ENCODE measurements at places on chromosomes 2 and 18.

DNA sequence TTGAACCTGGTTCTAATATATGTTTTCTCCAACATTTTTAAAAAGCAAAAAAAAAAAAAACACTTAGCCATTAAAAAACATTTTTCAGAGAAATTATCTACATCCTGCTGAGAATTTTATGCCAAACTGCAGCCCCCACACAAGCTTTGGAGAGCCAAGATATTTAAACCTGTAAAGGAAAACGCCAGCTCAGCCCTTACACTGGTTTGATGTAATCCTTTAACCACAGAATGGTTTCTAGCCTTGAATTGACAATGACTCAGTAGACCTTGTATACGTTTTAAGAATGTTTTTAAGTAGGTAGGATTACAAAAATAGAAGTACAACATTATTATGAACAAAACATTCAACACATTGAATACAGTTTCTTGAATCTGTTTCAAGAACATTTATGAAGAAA lies 113.6 kb downstream of the BABAM2 start:
- no peak for DNase-seq

DNA sequence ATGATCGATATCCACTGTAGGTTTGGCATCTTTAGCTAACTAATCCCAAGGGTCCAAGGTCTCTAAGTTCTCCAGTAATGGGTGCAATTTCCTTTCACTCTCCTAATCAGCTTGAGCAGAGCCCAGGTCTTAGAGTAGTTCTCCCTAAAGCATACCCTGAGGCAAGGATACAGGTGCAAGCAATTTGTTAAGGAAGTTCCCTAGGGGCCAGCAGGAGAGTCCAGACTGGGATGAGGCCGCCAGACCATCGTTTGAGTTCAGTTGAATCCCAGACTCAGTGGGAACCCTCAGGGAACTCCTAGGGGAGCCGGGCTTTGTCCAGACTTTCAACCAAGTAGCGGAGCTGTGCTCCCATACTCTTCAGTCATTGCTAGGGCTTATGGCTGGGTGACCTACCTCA lies 835.4 kb upstream of the CDH2 start:
- no peak for DNase-seq

DNA sequence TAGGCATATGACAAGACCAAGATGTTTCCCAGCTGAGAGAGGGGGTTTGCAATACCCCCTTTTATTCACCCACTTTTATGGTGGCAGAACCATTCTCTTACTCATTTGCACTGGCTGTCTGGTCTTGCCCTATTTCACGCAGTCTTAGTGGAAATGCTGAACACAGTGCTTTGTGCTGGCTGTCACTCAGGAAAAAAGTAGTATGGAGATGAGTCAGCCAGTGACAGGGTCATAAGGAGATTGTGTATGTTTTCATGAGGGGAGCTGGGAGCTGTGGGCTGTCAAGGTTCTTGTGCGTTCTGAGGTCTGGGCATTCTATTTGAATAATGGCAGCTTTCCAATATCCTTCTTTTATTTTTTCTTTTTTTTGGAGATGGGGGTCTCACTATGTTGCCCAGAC lies 10.9 kb upstream of the CNRIP1 start:
- no peak for DNase-seq

- DNase-seq = no peak
These were observed 99.0 kb upstream of the CHAC2 start for GRCh38 chr2:53668624-53669026.

GRCh38 chr2:100739735-100740432 lies 80.1 kb upstream of the NPAS2 start:
- DNase-seq = no peak

- no peak for DNase-seq
These were observed 59.9 kb upstream of the CERS6 start for GRCh38 chr2:168396131-168396530.

DNA sequence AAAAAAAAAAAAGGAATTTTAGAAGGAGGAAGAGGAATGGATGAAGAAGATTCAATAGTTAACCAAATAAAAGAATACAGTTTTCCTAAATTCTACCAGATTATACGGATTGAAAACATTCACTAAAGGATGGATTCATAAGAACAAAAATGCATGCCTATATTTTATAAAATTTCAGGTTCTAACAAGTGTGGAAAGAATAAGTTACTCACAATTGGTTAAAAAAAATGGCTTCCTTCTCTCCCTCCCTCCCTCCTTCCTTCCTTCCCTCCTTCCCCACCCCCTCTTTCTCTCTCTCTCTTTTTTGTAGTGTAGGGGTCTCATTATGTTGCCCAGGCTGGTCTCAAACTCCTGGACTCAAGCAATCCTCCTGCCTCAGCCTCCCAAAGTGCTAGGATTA lies 1.6 kb upstream of the TP53I3 start:
- no peak for DNase-seq

GRCh38 chr2:70956141-70956540 lies 20.4 kb downstream of the ATP6V1B1 start:
- DNase-seq = no peak

GRCh38 chr2:210287301-210287700 lies 27.7 kb downstream of the MYL1 start:
- no peak for DNase-seq

DNA sequence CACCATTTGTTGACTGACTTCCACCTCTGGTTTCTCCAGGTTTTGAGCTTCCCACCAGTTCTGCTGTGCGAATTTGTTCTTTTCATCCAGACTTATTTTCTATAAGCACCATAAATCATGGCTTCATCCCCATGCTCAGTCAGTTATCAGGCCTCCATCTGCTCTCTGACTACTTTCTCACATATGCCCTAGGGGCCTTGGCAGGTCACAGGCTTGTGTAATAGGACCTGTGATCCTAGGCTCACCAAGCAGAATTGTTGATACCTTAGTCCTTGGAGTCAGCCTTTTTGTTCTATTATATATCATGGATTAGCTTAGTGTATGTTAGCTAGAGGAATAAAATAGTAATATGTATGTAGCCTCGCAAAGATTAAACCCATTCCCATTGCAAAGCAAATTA lies 284.2 kb upstream of the TANK start:
- DNase-seq = no peak

DNA sequence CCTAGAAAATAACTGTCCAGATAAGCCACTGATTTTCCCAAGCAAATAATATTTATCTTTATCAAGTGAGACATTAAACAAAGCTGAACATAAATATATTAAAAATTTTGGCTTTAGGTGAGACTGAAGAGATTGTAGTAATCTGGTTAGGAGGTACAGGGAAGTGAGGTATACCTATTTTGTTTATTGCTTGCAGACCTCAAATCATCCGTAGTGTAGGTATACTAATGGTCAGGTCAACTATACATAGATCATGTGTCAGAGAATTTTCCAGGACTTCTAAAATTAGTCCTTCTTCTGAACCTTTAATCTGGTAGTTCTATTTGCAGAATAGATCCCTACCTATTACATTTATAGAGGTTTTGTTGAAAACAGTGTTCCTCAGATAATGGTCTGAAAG lies 41.5 kb downstream of the SP140 start:
- DNase-seq = no peak

GRCh38 chr18:5287854-5288253 lies 7.7 kb downstream of the ZBTB14 start:
- DNase-seq = no peak

- no peak for DNase-seq
These were observed 309.7 kb downstream of the GULP1 start for GRCh38 chr2:188601391-188601790.

GRCh38 chr2:66696886-66697285 lies 262.0 kb downstream of the MEIS1 start:
- DNase-seq = no peak

DNA sequence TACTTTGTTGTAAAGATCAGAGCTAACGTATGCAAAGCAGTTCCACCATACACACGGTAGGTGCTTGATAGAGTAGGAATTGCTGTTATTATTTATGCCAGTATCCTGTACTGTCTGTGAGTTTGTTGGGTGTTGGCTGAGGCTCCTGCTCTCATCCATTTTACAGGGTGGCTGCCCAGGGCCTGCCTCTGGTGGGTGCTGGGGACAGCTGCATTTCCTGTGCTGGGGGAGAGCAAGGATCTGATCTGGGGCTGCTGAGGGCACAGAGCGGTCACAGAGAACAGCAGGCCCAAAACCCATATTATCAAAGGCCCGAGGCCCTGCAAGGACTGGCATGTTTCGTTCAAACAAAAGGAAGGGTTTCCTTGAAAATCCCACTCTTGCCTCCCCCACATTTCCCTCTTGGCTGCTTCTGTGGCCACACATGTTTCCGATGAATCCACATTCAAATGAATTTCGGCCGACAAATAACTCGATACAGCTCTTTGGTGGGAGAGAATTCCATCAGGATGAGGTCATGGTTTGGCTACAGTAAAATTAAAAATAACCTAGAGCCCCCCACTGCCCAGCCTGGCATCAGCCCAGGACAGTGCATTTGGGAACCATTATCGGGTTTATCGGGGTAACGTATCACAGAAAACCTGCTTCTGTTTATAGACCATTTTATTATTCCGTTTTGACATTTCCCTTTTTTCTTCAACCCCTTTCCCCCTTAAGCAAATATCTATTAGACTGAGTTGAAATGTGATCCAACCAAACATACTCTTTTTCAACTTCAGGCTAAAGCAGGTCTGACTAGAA lies 143.4 kb downstream of the CYRIA start:
- no peak for DNase-seq

GRCh38 chr2:21393173-21393572 lies 269.4 kb downstream of the TDRD15 start:
- DNase-seq = no peak

DNA sequence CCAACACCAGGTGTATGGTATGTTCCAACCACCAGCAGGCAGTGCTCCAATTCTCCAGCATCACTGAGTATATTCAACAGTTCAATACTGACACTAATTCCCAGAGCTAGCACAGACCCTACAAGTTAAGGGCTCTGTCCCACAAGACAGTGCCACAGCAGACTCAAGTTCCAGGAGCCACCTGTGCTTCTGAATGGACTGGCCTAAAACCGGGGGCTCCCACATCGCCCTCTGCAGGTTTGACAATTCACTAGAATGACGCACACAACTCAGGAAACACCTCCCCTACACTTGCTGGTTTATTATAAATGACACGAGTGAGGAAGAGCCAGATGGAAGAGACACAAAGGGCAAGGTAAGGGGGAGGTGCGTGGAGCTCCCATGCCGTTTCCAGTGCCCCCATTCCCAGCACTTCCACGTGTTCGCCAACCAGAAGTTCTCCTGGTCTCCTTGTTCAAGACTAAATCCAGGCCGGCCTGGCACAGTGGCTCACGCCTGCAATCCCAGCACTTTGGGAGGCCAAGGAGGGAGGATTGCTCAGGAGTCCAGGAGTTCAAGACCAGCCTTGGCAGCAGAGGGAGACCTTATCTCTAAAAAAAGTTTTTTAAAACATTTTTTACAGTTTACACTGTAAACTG lies 12.2 kb upstream of the ATP6V1B1 start:
- DNase-seq = no peak

DNA sequence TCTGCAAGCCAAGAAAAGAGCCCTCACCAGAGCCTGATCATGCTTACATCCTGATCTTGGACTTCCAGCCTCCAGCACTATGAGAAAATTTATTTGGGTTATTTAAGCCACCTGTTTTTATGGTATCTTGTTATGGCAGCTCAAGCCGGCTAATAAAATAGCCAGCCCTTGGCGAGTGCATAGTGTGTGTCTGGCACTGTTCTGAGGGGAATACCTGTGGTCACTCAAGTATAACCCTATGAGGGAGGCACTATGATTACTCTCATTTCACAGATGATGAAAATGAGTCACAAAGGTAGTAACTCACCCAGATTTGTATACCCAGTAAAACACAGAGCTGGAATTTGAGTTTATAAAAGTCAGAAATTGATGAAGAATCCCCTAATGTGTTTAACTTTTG lies 556.9 kb upstream of the SETBP1 start:
- DNase-seq = no peak

- DNase-seq = no peak
These were observed 88.9 kb downstream of the MBP start for GRCh38 chr18:77043541-77044280.

GRCh38 chr2:218445602-218446001 lies 26.7 kb downstream of the VIL1 start:
- no peak for DNase-seq

- no peak for DNase-seq
These were observed 127.4 kb downstream of the GBX2 start for GRCh38 chr2:236040600-236041328.

DNA sequence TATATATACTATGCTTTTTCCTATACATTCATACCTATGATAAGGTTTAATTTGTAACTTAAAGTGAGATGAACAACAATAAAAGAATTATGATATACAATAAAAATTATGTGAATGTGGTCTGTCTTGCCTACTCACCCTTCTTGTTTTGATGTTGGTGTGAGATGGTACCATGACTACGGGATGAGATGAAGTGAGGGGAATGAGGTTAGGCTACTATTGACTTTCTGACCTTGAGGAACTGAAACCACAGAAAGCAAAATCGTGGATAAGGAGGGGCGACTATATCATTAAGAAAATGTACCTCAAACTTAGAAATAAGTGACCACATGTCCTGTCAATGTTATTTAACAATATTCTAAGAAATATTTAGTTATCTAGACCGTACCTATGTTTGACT lies 103.9 kb upstream of the PPP1CB start:
- no peak for DNase-seq

- DNase-seq = no peak
These were observed 1.6 kb downstream of the STAT1 start for GRCh38 chr2:191012346-191012745.

DNA sequence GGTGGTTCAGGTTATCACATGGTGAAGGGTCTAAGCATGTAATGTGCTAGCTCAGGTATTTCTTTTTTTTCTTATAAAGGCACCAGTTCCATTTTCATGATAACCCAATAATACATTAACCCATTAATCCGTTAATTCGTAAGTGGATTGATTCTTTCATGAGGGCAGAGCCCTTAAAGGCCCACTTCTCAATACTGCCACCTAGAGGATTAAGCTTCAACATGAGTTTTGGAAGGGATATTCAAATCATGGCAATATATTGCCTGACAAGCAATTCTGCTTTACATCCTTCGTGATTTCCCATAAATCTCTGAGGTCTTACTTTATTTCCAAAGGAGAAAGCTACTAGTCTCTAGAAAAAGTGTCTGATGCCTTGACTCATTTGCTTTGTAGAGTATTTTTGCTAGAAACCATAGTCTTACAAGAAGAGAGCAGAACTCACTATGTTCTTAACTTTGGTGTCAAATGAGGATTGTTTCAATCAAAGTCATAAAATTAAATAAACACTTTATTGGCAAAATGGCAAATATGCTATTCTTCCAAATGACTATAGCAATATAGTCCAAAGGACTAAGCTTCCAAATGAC lies 271.3 kb downstream of the KCNS3 start:
- peak; percentile 50 for DNase-seq

- DNase-seq = no peak
These were observed 249.0 kb downstream of the DYSF start for GRCh38 chr2:71702071-71702970.

GRCh38 chr2:29236074-29236473 lies 120.9 kb downstream of the CLIP4 start:
- no peak for DNase-seq

DNA sequence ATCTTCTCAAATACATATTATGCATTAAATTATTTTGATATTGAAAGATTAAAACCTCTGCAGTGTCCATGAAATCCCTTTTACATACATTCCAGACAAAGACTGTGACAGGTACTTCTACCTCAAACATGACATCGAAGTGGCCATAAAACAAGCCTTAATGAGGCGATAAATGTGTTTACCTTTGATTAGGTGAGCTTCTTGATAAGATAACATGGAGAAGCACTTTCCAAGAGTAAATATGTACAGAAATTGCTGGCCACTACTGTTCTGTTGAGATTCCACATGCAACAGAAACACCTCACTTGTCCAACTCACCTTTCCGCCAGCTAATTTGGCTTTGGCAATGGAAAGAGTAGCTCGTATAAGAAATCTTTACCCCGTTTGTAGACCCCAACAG lies 55.2 kb downstream of the ZEB2 start:
- peak; percentile 82 for DNase-seq

Data from NCI-H1105 (cell line).